ENCODE measurements at places on chromosomes 4 and X.

DNA sequence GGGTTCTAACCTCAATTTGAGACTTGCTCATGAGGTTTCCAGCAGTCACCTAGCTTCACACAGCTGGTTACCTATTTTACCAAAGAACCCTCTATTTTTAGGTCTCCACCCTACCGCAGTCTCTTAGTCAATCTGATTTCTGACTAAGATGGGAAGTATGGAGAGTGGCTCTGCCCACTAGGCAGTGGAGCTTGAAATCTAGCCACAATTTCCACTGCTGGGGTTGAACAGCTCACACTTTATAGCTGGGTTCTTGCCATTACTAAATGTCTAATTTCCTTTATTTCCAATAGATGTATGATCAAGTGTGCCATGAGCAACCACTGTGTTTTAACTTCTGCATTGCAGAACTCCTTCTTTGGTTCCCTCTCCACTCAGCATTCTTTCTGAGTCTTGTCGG lies 43.1 kb downstream of the GASK1B start:
- no peak for ATAC-seq

DNA sequence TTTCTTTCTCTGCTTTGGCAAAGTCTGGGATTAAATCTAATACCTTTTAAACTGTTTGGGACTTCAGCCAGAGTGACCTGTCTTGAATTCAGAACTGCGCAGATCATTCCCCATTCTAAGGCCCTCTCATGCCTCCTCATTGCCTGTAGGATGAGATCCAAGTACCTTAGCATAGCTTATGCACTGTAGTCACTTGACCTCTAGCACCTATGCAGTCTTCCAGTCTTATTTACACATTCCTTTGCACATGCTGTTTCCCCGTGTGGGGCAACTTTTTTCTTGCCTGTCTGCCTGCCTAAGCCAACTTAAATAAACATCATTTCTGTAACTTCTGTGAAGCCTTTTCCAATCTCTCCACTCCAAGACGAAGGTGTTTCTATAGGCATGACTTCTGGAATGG lies 68.4 kb downstream of the AR start:
- ATAC-seq = peak; percentile 37

DNA sequence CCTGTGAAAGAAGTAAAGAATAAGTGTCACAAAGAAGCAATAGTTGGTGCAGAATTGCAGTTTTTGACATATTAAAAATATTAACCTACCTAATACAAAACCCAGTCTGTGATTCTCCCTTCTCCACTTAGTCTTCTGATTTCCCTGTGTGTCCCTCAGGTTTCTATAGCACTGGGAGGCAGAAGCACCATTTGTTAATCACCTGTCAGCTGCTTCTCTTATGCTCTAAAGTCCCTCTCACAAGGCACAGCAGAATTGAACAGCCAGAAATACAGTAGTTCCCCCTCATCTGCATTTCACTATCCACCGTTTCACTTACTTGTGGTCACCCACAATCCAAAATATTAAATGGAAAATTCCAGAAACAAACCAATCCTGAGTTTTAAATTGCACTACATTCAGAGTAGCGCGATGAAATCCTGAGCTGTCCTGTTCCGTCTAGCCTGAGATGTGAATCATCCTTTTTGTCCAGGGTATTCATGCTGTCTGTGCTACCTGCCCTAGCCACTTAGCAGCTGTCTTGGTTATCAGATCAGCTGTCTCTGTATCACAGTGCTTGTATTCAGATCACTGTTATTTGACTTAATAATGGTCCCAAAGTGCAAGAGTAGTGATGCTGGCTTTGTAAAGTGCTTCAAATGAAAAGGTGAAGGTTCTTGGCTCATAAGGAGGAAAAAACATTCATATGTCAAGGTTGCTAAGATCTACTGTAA lies 984.1 kb upstream of the GRID2 start:
- ATAC-seq = no peak

DNA sequence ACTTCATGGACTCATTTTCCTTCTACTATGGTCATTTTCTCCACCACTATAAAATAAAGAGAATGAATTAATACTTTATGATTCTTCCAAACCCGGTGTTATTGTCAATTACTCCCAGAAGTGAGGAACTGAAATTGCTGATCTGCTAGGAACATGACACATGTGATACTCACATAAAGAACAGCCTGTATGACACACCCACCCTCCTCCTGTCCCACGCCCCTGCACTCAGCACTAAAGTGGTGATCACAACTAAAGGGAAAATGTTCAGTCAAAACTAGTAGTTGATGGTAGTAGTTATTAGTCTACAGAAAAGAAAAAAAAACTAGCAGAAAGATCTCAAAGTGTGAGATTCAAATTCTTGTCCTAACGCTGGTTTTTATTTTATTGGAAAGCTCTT lies 1508.3 kb downstream of the RAPGEF2 start:
- no peak for ATAC-seq

GRCh38 chr4:73599182-73599581 lies 21.1 kb downstream of the RASSF6 start:
- ATAC-seq = peak; percentile 68
